T-helper 2 cell (primary cell): ENCODE measurements at places on chromosomes 5 and 9.

- no peak for DNase-seq
Measured at GRCh38 chr9:23539311-23539710, 286.7 kb downstream of the ELAVL2 start.

GRCh38 chr5:180803181-180804128 lies 849 bp upstream of the MGAT1 start:
- DNase-seq, result peak; percentile 70

DNA sequence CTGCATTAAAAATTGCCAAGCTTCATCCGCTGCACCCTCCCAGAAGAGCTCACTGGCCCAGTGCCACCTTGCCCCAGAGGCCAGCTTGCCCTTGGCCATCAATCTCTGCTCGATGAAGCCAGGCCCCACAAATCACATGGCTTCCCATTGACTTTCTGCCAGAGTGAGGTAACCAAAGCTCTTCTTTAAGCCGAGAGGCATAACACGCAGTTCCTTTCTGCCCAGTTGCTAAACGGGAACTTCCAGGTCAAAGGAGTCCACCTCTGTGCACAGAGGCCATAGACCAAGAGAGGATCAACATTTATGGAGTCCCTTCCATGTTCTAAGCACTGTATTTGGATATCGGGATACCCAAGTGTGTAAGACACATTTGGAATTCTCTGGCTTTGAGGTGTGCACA lies 208.8 kb downstream of the KIF4B start:
- no peak for DNase-seq

DNA sequence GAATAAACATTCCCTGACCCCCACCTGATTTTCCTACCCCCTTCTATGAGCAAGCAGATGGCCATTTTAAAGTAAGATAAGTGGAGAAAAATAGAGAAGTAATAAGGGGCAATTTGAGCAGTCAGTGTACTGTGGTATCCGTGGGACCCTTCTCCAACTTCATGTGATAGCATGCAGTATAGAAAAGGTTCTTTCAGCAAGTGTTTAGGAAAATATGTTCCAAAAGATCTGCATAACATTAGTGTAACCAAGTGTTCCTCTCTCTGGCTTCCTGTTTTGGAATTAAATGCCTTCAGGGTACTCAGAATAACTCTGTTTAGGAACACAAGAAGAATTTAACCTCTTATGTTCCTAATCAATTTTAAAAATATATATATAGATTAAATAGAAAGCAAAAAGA lies 134.9 kb downstream of the ATG10 start:
- DNase-seq, result no peak
